ENCODE measurements at places on chromosomes 2 and 18.
A peak's percentile ranks its signal among the peaks of the same experiment; 100 is the strongest.

DNA sequence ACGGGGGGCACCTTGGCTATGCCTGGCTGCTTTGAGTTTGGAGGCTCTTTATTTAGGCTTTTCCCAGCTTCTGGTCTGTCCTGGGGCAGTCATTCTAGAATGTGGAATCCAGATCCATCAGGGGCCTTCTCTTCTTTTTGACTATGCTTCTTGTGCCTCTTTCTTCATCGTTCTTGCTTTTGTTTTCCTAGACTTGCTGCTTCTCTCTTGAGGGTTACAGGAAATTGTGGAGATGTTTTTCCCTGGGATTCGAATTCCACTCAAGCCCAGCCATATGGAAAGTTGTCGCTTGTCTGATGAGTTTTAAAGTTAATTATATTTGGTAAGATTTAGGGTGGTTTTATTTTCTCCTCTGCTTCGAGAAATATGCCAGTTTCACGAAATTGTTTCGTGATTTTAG, 2.4 kb downstream of the GLI2 start:
- DNase-seq = no peak

DNA sequence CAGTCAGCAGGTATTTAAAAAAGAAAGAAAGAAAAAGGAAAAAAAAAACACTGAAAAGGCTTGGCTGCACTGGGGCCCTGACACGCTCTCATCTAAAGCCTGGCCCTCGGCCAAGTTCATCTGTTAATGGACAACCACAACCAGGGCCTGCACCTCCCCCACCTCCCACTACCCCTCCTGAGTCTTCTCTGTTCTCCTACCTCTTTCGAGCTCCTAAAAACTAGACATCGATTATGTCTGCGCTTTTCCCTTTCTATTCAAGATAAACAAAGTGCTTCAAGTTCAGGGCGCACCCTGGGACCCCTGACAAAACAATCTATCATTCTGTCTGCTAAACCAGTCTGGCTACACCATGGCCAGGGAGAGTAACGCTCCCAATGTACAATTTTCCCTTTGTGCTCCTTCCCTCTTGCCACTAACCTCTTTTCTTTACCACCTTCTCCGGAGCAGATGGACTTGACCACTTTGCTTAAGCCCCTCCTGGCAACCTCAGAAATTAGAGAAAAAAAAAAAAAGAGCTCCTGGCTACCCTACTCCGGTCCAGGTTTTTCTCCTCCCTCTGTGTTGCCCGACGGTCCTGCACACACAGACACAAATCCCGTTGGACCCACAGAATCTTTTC, 22.7 kb downstream of the BCL11A start:
- no peak for DNase-seq

DNA sequence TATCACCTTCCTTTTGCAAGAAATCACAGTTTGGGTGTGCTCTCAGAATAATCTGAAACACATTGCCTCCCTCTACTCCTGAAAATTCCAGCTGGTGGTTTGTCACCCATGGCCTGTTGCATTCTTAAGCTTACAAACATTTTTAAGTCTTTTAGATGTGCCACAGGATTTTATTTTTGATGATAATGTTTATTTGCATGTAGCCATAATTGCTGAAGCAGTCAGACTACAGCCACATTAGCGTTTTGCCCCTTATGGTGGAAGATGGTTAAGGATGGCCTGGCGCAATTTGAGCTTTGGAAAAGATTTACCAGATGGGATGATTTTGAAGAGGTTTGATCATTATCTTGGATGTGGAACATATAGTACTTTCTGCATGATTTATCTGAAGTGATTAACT, 439.5 kb downstream of the MEIS1 start:
- no peak for DNase-seq

- no peak for DNase-seq
These were observed 157.7 kb downstream of the TMX3 start for GRCh38 chr18:68557183-68557582.

DNA sequence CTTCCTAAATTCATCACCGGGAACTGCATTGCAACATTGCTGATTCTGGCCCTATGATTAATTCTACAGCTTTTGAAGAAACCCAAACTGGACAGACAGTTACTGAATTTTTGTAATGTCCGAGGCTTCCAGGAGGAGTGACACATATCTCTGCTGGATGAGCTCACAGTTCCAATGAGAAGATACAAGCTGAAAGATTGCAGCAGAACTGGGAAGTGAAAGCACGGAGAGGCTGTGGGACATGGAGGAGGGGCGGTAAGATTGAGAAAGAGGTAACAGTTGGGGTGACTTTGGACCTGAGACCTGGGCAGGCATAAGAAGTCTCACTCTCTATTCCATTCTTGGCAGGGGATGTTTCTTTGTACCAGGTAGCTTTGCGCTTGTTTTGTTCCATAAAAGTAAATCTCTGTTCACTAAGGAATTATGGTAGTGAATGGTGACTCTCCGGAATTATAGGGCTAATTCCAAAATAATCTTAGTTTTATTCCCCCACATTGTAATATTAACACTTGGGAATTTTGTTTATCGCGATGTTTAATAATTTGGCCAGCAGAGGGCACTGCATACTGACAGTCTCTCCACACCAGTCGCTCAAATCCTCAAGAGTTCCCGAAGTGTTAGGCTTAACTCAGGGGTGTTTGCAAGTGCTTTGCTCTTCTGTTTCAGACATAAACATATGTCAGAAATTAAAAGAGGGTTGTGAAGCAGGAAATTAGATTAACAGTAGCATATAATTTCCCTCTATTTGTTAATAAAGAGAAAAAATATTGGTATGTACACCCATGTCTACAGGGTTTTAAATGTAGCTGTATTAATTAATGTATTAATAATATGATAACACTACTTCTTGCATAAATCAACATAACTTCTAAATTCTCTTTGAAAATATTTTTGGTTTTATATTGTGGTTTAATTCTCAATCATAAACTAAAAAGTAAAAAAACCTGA, 201.4 kb downstream of the SOCS6 start:
- DNase-seq = no peak

GRCh38 chr2:10498525-10499274, 50.6 kb upstream of the ODC1 start:
- no peak for DNase-seq

- no peak for DNase-seq
These were observed 13.4 kb upstream of the MAT2A start for GRCh38 chr2:85525567-85525966.

- peak; percentile 37 for DNase-seq
These were observed 168.5 kb downstream of the CBLN2 start for GRCh38 chr18:72375618-72376017.

- no peak for DNase-seq
These were observed 64.7 kb upstream of the SERTAD2 start for GRCh38 chr2:64718250-64718885.

DNA sequence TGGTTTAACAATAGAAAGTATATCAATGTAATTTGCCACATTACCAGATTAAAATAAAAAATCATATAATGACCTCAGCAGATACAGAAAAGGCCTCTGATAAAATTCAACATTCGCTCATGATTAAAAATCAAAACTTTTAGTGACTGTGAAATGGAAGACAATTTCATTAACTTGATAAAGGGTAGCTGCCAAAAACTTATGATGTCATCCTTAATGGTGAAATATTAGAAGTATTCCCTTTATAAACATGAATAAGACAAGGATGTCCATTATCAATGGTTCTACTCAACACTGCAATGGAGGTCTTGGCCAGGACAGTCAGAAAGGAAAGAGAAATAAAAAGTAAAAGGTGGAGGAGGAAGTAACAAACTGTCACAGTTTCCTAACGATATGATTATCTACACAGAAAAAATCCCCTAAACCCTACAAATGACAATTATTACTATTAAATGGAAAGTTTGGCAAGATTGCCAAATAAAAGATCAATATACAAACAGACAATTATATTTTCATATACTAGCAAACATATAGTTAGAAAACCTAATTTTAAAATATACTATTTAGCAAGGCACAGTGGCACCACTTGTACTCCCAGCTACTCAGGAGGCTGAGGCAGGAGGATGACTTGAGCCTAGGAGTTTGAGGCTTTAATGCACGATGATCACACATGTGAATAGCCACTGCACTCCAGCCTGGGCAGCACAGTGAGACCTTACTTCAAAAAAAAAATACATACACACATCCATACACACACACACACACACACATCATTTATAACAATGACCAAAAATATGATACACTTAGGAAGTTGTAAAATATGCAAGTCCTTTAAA, 12.8 kb downstream of the METTL8 start:
- no peak for DNase-seq

DNA sequence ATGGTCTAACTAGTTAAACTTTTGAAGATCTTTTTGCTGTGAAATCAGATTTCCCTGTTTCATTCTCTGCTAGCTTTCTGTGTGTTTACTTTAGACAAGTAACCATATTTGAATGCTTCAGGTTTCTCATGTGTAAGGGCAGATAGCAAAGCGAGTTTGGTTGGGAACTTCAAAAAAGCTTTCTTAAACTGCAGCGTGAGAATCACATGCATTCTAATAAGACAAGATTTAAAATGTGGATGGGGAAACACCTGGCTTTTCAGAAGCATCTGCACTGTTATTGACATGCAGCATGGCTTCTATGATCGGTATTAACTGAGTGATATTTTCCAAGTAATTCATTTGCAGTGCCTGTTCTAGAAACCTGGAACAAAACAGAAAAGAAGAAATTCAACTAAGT, 119.3 kb downstream of the ABCA12 start:
- no peak for DNase-seq

GRCh38 chr2:28645553-28645952, 106.1 kb upstream of the PPP1CB start:
- DNase-seq = no peak

GRCh38 chr2:23518481-23519333, 133.7 kb downstream of the KLHL29 start:
- DNase-seq = no peak

GRCh38 chr2:64623242-64623850, 30.4 kb downstream of the SERTAD2 start:
- no peak for DNase-seq

DNA sequence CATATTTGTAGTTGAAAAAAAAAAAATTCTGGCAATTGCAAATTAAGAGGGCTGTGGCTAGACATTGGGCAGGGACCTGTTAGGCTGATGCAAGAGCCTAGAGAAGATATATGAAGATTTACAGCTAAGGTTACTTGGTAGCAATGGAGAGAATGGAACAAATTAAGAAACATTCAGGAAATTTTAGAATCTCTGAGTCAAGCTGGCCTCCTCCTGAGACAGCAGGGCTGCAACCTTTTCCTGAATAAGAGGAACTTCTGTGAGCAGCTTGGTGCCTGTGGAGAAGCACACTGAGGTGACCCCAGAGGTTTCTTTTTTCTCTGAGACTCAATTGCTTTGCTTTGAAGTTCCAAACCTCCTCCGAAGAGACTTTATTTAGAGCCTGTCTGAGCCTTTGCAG, 118.6 kb upstream of the LRATD1 start:
- DNase-seq = no peak

DNA sequence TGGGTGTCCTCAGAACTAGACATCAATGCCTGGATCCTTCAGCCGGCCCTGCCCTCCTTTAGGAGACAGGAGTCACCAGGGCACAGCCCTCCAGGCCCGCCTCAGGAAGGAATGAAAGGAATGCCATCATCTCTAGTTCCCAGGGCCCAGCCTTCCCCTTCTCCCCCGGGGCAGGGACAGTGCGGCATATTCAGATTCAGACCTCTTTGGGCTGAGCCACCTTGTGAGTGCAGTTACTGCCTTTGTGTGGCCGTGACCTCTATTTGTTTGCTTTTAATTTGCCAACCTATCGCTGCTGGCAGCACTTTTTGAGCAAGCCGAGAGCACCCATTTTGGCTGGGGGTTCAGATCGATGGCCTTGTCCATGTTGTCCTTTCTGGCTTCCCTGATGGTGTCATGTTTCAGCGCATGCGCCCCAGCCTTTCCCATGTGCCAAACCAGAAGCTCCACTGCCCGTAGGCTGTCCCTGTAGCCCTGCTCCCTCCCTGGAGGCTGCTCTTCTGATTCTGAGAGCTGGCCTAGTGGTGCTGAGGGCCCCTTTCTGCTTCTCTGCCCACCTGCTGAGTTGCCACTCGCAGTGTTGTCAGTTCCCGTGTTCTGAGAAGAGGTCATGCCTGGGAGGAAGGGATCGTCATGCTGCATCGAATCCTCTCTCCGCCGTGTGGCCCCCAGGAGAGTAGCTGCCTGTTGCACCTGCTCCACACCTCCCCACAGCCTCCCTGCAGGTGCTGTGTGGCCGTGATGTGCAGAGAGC, 10.9 kb downstream of the ANKRD23 start:
- no peak for DNase-seq

DNA sequence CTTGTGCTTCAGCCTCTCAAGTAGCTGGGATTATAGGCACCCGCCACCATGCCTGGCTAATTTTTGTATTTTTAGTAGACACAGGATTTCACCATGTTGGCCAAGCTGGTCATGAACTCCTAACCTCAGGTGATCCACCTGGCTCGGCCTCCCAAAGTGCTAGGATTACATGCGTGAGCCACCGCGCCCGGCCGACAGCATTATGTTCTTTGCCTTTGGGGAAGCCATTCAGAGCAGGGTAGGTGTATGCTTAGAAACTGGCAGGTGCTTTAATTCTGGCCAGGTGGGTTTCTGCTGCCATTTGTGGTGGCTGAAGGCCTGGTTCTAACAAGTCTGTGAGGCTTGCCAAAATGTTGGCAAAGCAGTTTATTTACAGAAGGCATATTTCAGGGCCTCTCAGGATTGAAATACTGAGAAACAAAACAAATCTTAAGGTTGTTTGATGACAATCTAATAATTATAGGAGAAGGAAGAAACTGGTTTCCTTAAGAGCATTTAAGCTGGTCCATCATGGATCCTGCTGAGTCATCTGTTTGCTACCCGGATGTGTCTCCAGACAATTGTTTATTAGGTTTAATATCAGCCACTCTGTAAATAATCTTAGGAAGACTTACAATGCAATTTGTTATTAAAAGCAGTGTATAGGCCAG, 16.0 kb downstream of the SLC20A1 start:
- DNase-seq = no peak

GRCh38 chr2:198456418-198456817, 652.0 kb downstream of the PLCL1 start:
- no peak for DNase-seq

DNA sequence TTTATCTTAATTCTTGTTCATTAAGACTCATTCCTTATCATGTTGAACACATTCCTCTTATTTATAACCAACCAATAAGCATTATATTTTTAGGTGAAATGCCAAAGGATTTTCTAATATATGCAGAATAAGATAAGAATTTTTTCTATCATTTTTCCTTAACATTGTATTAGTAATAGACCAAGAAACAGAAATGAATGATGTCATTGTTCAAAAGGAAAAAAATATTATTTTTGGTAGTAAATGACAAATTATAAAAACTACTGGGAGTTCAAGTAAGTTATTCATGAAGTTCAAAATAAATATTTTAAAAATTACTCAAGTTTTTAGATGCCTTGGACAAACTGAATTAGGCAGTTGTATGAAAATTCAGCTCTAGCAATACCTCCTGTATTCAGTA, 25.5 kb downstream of the DCAF17 start:
- DNase-seq = no peak

- DNase-seq = peak; percentile 48
These were observed 27.0 kb downstream of the RBKS start for GRCh38 chr2:27863146-27863545.

GRCh38 chr2:99805930-99806476, 316.2 kb upstream of the REV1 start:
- no peak for DNase-seq

Measured in head of caudate nucleus (tissue), 42 donors.